Activated CD8-positive, alpha-beta memory T cell treated with anti-CD3 and anti-CD28 coated beads for 4 hours (primary cell): ENCODE measurements at places on chromosomes 3 and 15.

GRCh38 chr15:81785181-81785580, 260.6 kb downstream of the MEX3B start:
- DNase-seq, result no peak

GRCh38 chr3:46186471-46187340, 21.4 kb downstream of the CCR1 start:
- no peak for DNase-seq

DNA sequence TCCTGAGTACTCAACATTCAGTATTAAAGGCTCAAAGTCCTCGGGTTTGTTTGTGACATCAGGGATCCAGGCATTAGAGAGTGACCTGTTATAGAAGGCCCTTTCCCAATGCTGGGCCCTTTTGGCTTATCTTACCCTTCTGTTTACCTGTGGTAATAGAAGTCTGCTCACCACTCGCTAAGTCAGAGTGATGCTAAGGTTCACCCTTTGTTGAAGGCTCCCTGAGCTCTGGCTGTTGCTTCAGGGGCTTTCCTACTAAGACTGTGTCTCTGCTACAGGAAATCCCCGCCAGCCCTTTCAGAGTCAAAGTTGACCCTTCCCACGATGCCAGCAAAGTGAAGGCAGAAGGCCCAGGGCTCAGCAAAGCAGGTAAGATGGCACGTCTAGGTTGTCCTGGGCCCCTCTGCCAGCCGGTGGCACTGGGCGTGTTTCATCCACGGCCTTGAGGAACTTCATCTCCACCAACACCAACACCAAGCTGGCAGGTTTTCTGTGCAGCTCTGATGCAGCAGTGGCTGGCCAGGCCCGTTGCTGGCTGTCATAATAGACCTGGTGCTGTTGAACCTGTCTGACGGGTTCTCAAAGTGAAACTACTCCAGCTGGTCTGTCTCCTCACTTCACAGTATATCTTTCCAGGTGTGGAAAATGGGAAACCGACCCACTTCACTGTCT, 99.1 kb downstream of the DNASE1L3 start:
- DNase-seq, result no peak

- no peak for DNase-seq
Measured at GRCh38 chr3:103672346-103672745, 1237.5 kb downstream of the ZPLD1 start.

DNA sequence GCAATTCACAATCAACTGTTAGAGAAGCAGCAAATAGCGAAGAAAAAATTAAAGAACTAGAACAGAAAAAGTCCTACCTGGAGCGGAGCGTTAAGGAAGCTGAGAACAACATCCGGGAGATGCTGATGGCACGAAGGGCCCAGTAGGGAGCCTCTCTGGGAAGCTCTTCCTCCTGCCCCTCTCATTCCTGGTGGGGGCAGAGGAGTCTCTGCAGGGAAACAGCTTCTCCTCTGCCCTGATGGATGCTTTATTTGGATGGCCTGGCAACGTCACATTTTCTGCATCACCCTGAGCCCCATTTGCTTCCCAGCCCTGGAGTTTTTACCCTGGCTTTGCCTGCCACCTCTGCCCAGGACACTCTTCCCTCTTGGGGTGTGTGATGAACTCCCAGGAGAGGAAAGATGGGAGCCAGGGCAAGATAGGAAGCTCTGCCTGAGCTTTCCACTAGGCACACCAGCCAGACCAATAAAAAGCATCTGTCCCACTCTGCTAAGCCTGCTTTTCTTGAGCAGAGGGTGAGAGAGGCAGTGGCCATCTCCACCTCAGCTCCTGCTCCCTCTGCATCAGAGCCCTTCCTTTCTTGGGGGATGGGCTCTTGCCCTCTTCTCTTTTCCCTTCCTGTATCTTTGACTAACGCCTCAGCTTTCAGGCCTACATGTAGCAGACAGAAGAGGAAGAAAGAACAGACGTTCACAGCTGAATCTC, 39.4 kb downstream of the PPARG start:
- no peak for DNase-seq

DNA sequence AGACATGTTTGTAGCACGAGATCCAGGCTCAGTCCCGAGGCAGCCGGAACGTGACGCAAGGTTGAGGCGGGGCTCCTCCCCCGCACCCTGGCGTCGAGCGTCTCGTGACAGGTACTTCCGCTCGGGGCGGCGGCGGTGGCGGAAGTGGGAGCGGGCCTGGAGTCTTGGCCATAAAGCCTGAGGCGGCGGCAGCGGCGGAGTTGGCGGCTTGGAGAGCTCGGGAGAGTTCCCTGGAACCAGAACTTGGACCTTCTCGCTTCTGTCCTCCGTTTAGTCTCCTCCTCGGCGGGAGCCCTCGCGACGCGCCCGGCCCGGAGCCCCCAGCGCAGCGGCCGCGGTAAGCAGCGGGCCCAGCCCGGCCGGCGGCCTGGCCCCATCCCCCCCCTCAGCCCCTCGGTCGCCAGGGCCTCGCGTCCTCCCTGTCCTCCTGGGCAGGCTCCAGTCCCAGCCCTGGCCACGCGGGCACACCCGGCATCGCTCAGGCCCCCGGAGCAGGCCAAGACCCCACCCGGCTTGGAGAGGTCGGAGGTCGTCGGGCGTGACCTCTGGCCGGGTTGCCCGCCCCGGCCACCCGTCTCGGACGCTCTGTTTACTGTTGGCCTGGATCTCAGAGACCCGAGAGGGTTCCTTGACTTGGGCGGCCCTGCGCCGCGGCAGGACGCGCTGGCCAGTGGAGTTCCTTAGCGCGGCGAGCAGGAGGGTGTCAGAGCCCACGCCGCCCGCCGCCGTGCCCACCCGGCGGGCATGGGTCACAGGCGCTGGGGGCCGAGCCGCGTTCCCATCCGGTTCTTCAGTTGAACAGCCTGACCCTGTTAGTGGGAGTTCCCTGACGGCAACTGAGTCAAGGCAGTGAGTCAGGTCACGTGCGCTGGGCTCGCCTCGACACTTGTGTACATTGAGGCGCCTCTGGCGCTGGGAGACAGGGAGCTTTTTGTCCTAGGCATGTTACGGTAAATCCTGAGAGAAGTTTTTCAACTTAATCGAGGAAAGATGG, at the start of gene RAB7A:
TSS of gene RAB7A (plus strand) at position 161 of the 994 bp plus-strand sequence. CDS start 69,185 bp downstream, outside the sequence.
- peak; percentile 95 for DNase-seq

DNA sequence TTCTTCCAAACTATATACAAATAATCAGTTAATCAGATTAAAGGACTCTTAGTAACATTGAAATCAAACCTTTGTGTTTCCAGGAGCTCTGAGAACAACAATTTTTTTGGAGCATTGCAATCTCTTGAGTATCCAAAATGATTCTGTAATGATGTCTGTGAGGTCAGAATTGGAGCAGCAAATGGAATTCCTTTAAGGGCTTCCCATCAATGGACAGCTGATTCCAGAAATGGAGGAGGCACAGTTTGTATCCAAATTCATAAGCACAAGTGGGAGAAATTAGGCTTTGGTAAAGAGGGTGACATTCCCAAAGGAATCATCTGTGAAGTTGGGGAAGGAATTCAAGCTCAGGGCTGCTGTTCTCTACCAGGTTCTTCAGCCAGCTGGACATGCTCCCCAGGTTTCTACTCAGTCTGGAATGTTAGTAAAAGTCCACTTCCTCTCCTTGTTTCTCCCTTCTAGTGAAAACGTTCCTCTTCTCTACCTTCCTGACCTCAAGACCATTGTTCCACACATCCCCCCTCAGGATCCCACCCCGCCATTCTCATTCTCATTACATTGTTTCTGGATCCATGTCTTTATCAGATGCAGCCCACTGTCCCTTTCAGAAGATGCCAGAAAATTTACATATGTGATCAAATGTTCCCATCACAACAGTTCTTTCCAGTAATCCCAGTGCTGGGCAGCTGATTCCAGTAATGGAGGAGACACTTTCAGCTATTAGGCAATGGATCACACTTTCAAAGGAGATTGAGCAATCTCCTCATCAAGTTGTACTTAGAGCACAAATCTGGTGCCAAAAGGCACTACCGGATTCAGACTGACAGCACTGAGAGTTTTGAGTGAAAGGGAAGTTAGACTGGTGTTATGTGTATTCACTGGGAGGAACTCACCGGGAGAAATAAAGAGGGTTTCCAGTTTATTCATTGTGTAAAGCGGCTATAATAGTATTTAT, 391.3 kb upstream of the TPRG1 start:
- DNase-seq, result no peak

- DNase-seq, result no peak
Measured at GRCh38 chr3:70982284-70982683, 601.2 kb downstream of the FOXP1 start.

DNA sequence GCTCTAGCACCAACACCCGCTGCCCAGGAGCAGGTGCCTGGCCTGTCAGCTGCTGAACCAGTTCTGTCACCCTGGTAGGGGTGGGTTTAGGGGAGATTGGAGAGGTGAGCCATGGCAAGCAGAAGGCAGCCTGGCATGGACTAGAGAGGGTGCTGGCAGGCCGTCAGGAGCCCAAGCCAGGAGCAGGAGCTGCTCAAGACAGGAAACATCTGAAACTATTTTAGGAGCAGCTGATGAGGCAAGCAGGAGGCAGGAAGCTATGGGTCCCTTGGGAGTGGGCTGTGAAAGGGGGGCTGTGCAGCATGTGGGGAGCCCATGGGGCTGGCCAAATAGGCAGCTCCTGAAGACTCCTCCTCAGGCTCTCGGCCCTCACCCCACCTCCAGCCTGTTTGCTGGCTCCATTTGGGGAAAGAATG, 2.3 kb downstream of the INKA1 start:
- no peak for DNase-seq

DNA sequence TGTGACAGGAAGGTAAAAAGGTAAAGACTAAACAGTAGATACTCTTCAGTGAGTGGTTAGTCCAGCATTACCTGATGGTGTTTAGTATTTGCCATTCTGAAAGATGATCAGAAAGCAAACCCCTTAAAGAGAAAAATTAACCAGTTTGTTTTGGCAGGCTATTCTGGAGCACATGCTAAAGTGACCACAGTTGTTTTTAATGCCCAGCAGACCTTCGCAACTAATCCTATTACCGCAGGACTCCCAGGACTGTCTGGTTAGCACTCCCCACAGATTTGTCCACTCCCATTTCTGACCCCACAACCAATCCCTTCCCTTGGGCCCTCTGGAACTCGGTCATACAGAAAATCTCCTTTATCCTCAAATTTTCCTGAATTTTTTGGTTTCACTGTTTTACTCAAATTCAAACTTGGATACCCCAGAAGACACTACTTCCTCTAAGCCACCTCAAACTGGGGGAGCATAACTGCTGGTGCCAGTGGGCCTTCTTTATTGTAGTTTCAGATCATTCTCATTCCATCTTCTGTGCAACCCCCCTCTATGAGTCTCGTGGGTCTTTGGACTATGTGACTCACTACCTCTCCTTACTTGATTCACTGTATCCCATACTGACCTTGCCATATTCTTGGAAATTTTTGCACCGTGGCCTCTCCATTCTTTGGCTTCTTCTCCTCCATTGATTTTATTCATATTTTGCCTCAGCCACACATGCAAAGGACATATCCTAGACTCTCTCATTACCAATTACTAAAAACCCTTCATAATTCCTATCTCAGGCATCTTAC, 104.4 kb downstream of the RBMS3 start:
- no peak for DNase-seq

- DNase-seq, result no peak
Measured at GRCh38 chr3:10373686-10374261, 52.9 kb upstream of the SEC13 start.

GRCh38 chr3:3632449-3632848, 166.8 kb upstream of the LRRN1 start:
- no peak for DNase-seq

DNA sequence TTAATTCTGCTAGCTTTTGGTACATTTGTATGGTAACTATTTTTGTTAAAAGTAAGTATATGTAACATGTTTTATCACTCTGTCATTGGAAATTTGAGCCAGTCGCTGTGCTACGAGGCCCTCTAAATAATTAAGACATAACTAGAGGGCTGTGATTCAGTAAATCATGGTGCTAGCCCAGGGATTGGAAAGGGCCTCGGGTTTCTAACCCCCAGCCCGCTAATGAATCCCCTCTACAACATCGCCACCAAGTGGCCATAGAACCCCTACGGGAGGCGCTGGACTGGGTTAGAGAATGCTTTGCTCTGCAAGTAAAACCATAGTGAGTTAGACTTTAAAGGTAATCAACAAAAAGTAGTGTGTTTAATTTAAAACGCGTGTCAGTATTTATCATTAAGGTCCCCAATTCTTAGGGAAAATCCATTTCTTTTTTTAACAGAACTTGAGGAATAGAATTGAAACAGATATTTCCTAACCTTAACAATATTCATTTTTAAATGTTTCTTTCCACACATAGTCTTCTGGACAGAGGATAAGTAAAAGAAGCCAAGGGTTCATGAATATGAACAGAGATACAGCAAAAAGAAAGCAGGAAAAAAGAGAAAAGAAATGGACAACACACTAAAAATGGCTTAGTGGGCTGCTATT, 744.7 kb downstream of the EPHA3 start:
- DNase-seq, result no peak

- DNase-seq, result no peak
Measured at GRCh38 chr3:89565098-89565497, 457.7 kb downstream of the EPHA3 start.

DNA sequence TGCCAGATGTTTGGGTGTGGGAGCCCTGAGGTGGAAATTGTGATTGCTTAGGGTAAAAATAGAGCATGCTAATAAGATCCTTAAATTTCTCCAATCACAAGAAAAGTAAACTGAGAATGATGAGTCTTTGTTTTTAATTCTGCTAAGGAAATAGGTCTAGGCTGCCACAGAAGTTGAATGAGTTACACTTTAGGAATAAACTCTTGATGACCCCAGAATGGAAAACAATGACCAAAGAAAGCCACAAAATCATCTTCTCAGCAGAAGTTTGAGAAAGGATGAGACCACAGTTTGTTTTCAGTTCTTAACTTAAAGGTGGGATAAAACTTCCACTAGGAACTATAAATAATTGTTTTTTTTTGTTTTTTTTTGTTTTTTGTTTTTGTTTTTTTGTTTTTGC, 164.6 kb upstream of the BCL6 start:
- no peak for DNase-seq

GRCh38 chr3:151841801-151842200, 27.9 kb downstream of the AADAC start:
- DNase-seq, result no peak

- no peak for DNase-seq
Measured at GRCh38 chr15:50248994-50249582, 16.4 kb downstream of the HDC start.

GRCh38 chr15:73800662-73801345, 47.7 kb upstream of the INSYN1 start:
- no peak for DNase-seq

- no peak for DNase-seq
Measured at GRCh38 chr3:85433319-85433718, 474.5 kb downstream of the CADM2 start.

GRCh38 chr15:76107169-76107568, 47.4 kb downstream of the TMEM266 start:
- DNase-seq, result no peak

- no peak for DNase-seq
Measured at GRCh38 chr15:78003539-78004008, 73.9 kb downstream of the TBC1D2B start.

- no peak for DNase-seq
Measured at GRCh38 chr3:129688271-129688895, 81.9 kb upstream of the PLXND1 start.

DNA sequence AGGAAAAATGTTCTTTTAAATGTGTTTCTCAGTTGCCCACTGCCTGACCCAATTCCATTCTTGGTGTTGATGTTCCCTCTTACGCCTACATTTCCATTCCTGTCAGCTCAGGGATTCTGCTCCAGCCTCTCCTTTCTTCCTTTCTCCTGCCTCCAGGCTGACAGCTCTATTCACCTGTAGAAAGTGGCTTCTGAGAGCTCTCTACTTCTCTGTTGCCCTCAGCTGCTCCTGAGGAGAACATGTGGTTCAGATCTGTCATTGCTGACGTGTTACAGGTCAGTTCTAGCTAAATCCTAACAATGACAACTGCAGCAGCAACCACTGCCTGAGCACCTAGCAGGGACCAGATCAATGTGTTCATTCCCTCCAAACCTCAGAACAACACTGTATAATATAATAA, 144.9 kb upstream of the PLAAT1 start:
- DNase-seq, result no peak
